ENCODE measurements at places on chromosomes 1 and 21.

GRCh38 chr1:63691701-63692425, 82.0 kb upstream of the ROR1 start:
- peak; percentile 91 for DNase-seq

DNA sequence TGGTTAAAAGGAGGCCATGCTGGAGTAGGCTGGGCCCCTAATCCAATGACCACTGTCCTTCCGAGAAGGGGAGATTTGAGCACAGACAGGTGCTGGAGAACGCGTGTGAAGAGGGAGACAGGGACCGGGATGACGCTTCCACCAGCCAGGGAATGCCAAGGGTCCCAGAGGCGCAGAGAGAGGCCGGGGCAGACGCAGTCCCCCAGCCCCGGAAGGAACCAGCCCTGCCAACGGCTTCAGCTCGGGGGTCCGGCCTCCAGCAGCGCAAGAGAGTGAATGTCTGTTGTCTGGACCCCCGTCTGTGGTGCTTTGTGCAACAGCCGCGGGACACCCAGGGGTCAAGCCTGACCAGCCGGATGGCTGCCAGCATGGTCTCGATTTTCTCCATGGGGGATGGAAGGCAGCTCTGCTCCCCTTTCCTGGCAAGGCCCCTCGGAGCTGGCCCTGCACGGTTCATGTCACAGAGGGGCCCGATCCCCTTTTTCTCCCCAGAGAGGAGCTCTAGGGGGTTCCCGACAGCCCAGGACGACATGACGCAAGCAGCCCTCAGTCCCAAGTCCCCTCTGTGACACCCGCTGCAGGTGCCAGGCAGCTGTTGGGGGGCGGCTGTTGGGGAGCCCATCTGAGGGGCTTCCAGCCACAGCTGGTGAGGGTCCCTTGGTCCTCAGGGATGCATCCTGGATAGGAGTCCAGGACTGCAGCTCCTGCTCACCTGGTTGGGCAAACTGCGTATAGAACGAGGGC, 73.5 kb downstream of the SIK1 start:
- DNase-seq = no peak

GRCh38 chr1:169585181-169585580, 1.1 kb downstream of the F5 start:
- DNase-seq = no peak

- DNase-seq = no peak
Observed at GRCh38 chr1:7346600-7347570, 424.2 kb upstream of the VAMP3 start.

DNA sequence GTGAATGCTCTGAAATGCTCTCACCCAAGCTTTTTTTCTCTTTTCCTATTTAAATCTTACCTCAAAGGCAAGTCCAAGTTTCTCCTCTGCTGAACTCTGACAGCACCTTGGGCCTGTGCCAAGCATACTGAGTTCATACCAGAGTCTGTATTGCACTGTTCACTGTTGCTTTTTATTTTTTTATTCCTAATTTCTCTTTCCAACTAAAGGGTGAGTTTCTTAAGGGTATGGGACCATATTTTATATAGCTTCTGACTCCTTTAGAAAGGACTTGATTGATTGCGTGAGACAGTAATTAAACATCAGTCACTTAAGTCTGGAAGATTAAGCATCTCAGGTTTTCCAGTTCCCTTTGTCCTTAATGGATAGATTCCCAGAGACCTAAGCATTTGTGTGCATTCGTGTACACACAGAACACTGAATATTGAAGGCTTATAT, 69.9 kb downstream of the CACHD1 start:
- no peak for DNase-seq

GRCh38 chr1:44693900-44694299, 19.4 kb downstream of the ARMH1 start:
- no peak for DNase-seq

- peak; percentile 42 for DNase-seq
Observed at GRCh38 chr1:26994020-26994786, 711 bp downstream of the TRNP1 start.

- DNase-seq = no peak
Observed at GRCh38 chr1:69697340-69697739, 129.6 kb downstream of the LRRC7 start.

DNA sequence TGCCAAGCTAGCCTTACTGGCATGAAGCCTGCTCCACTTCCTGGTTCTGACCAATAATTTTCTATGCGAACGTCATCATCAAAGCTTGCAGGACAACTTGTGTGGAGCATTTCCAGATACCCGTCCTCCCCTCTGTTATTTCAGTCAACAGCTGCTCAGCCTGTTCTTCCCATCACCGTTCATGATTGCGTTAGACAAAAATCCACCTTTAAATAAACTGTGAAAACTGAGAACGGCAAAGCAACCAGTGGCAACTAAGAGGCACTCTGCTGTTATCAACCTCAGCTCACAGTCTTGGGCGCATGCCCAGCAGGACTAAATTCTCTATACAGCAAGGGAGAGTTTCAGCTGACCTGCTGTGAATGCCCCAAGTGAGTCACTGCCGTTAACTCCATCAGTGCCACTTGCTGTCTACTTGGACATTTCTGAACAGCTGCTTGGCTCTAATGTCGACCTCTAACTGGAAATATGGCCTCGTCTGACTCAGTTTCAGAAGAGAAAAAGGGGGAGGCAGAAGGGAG, 207.4 kb upstream of the RUNX1 start:
- peak; percentile 73 for DNase-seq

GRCh38 chr1:221712776-221713431, 29.0 kb downstream of the DUSP10 start:
- DNase-seq = no peak

DNA sequence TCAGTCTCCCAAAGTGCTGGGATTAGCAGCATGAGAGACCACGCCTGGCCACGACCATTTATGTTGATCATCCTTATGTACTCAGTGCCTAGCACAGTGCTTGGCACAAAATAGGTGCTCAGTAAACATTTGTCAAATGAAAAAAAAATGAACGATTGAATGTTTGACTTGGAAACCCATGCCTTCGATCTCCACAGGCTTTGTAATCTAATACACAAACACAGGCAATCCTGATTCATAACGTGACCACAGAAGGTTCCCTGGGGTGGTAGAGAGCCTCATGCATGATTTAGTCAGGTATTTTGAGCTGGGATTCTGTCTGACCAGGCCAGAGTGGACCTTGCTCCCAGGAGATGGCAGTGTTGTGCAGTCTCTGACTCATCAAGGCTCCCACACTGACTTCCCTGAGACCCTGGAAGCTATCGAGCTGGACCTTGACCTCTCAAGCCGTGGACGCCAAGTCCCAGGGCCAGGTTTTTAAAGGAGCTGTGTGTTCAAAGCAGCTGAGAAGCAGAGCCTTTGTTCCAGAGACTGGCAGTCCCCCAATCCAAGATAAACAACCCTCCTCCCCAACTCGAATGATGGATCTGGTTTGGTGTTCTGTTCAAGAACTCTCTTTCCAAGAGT, 81.1 kb downstream of the PGM1 start:
- peak; percentile 59 for DNase-seq

- peak; percentile 36 for DNase-seq
Observed at GRCh38 chr1:67724928-67725560, 40.0 kb downstream of the GADD45A start.

DNA sequence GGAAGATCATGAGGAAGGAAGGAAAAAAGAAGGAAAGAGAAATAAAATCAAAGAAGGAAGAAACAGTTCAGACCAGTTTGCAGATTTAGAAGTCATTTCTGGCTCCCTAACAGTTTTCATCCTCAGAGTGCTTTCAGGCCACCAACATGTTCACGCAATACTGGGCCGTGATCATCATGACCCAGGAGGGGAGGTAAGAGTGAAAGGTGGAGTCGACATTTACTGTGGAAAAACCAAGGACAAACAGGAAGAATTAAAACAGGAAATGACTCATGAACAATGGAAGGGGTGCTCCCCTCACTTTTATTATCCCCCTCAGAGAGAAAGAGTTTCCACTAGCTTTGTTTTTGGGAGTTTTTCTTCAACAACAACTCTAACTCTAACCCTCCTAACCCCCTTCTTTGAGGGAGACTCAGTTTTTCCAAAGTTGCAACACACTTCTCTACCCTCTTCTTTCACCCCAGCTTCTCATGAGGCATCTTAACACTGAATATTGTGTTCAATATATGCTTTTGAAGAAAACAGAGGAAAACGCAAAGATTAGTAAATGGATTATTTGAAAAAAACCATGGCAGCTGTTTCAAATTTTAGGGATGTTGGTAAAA, 60.4 kb downstream of the VANGL2 start:
- DNase-seq = no peak

GRCh38 chr1:87336623-87337067, 8.0 kb downstream of the LMO4 start:
- DNase-seq = no peak

GRCh38 chr1:31985430-31985829, 28.2 kb upstream of the KHDRBS1 start:
- no peak for DNase-seq

GRCh38 chr21:25737421-25737820, 2.6 kb downstream of the GABPA start:
- DNase-seq = no peak

DNA sequence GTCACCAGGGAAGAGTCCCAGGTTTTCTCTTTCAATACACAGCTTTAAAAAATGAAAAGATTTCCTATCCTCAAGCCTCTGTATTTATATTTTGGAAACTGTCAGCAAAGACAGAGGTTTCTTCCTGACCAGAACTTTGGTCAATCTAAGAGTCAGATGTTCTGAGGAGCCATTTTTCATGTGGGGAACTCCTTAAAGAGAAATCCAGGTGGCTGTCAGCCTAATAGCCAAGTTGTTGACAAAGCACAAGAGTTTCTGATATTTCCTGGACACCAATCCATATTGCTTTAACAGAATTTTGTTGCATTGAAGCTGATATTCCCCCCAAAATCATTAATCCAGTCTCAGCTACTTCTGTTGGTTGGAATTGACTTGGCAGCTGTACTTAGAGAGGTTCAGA, 318.6 kb upstream of the NFIA start:
- DNase-seq = peak; percentile 87

GRCh38 chr1:154712166-154712810, 104.3 kb upstream of the ADAR start:
- DNase-seq = no peak

DNA sequence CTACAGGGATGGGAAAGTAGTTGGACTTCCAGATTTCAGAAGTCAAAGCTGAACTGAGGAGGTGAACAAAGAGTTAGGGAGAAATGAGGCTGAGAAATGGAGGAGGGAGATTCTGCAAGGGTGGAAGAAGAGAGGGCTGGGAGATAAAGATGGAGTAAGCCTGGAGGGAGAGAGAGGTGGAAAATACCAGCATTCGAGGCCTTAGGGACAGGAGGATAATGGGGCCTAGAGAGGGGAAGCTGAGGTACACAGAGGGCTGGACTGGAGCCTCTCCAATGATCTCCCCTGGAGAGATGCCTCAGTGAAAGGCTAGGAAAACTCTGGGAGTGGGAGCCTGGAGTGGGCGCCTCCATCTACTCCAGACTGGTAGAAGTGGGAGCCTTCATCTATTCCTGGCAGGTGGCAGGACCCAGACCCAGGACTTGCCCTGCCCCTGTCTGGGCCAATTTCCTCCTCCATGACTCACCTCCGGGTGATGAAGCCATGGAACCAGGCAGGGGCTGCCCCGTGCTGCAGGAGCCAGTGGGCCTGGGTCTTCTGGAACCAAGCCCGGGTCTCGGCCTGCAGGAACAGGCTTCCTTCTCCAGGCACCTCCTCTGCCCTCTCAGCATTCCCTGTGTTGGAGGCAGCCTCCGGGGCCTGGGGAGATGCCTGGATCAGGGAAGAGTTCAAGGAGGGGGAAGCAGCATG, 1.9 kb downstream of the SH2D2A start:
- DNase-seq = no peak

DNA sequence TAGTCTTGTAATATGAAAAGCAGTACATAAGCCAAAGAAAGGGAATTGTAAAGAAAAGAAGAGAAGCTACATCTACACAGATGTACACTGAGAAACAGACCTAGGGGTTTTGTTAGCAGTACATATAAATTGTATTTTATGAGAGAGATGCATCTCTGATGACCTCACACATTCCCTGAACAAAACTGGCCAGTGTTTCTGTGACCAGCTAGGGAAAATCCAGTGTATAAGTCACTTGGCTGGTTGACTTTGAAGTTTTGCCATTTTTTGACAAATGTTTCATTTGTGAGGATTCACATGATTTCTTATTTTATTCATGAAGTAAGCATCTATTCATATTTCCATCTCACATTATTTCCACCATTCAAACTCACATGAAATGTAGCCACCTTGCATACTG, 28.3 kb upstream of the DYNLT5 start:
- DNase-seq = peak; percentile 11

DNA sequence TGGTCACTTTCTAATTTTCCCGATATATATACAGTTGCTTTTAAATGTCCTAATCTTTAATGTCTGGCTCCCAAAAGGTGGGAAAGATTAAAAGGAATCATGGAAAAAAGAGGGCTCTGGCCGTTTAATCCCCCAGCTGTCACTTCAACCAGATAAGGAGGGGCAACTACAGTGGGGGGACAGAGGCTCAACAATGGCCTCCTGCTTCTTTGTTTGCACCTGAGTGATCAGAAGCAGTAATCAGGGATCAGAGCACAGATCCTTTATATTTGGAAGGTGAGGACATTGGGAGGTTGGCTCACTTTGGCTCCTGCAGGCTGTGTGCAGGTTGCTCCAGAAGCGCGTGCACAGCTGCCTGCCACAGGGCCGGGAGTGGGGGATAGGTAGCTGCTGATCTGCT, 212.8 kb downstream of the FMN2 start:
- no peak for DNase-seq

GRCh38 chr21:45618846-45619485, 24.6 kb upstream of the PCBP3 start:
- no peak for DNase-seq

DNA sequence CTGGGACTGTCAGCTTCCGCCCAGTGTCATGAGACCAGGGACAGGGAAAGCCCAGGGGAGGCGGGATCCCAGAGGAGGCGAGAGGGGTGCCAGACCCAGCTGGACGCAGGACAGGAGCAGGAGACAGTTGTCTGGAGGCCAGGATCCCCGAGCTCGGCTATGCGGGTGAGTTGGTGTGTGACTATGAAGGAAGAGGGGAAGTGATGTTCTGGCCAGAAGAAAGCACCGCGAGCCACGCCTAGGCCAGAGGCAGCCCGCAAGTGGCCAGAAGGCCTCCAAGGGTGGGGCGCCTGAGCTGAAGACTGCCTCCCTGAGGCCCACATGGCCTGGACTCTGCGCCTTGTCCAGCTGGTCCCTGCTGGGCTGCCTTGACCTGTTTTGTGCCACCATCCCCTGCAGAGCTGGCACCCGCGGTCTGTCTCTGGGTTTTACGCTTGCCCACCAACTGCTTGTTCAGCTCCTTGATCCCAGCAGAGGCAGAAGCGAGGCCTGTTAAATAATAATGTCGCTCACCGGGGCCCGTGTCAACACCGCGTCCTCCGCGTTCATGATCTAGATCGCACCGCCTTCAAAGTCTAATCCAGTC, 85.2 kb upstream of the ACTL8 start:
- no peak for DNase-seq

DNA sequence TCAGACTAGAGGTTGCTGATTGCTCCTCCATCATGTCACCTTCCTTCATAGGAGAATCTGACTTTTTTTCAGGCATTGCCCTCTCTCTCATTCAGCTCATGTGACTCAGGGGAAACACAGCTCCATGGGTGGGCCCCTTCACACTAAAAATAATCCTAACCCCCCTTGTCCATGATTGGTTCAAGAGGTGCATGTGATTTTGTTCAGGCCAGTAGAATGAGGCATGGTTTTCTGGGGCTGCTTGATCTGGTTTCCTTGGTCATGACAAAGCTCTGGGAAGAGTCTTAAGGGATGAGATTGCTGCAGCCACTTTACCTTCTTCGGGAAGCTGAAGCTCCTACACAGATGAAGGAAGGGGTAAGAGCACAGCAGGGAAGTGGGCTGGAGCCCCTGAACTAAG, 56.3 kb downstream of the SPAG17 start:
- no peak for DNase-seq
